ENCODE measurements at places on chromosomes 3 and 15.

GRCh38 chr15:60003243-60004008, 685 bp upstream of the FOXB1 start:
- DNase-seq, result no peak

DNA sequence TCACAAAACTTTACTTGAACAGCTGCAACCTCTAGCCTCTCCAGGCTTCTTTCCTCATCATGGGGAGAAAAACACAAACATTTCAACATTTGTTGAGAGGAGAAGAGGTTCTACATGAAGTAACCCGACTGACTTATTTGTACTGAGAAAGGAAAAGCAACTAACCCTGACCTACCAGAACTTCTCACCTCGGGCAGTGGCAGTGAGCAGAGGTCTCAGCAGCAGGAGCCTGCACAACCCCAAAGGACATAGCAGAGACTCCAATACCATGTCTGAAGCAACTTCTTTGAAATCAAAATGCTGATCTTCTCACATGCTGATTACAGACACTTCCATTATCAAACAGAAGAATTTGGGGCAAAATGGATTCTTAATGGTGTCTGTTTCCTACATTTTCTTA, 1085.6 kb upstream of the CFAP20DC start:
- no peak for DNase-seq

GRCh38 chr15:75198560-75199356, 2.9 kb upstream of the C15orf39 start:
- no peak for DNase-seq

GRCh38 chr3:130543322-130543721, 26.3 kb downstream of the COL6A6 start:
- no peak for DNase-seq

DNA sequence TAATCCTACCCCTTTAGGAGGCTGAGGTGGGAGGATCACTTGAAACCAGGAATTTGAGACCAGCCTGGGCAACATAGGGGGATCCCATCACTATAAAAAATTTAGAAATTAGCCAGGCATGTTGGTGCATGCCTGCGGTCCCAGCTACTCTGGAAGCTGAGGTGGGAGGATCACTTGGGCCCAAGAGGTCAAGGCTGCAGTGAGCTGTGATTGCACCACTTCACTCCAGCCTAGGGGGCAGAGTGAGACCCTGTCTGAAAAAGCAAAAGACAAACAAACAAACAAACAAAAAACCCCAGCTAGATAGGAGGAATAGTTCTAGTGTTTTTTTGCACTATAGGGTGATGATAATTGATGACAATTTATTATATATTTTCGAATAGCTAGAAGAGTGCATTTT, 70.6 kb upstream of the CHRNB4 start:
- no peak for DNase-seq

GRCh38 chr15:78097667-78098066, 5.3 kb downstream of the SH2D7 start:
- no peak for DNase-seq

- DNase-seq, result no peak
Measured at GRCh38 chr3:71281280-71281679, 302.2 kb downstream of the FOXP1 start.

GRCh38 chr15:51678096-51678495, 3.2 kb upstream of the SCG3 start:
- no peak for DNase-seq

Data from HFF-Myc (cell line).